T follicular helper cell (primary cell): ENCODE measurements at places on chromosomes 6 and 20.

- no peak for DNase-seq
Measured at GRCh38 chr20:8226106-8226505, 94.0 kb downstream of the PLCB1 start.

GRCh38 chr6:108589244-108589791 is 28.6 kb downstream of the FOXO3 start:
- DNase-seq: no peak

GRCh38 chr20:48563191-48563870 is 264.5 kb downstream of the PREX1 start:
- no peak for DNase-seq

DNA sequence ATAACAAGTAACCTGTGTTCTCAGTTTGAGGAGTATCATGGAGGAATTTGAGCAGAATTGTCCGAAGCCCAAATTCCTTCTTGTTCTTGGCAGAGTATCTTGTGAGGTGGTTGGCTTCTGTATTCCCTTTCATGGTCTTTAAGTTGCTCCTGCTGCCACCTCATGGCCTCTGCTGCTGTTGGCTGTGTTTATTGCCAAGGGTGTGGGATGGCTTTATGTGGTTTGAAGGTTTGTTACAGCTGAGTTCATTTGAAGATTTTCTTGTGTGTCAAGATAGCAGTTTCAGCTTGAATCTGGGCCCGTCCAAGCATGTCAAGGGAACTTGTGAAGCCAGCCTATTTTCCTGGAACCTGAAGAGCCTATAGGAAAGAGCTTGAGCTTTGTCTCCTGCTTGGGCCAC is 20.2 kb upstream of the TTK start:
- no peak for DNase-seq

- no peak for DNase-seq
Measured at GRCh38 chr6:27872642-27873020, 39.6 kb downstream of the OR2B2 start.

- DNase-seq: no peak
Measured at GRCh38 chr6:154767003-154767723, 33.9 kb downstream of the SCAF8 start.

DNA sequence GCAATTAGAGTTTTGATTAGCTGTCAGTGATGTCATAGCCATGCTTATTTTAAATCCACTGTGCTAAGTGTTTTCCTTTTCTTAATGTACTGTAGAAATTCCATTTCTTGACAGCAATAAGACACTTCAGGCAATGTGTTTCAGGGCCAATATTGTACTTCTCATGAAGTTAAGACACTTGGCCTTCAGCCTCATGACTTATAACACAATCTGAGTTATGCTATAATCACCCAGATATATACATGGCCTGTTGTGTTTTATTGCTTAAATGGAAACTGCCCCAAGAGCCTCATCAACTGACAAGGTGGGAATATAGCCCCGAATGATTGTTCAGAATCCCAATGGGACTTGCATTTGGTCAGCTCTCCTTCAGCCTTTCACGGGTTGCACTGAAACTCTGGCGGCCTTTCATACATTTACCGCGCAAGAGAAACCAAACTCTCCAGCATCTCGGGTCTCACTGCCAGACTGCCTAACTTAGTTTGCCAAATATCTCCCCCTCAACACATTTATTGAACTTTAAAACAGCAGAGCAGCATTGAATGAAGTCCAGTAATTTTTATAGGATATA is 44.2 kb upstream of the TBX18 start:
- DNase-seq: no peak

DNA sequence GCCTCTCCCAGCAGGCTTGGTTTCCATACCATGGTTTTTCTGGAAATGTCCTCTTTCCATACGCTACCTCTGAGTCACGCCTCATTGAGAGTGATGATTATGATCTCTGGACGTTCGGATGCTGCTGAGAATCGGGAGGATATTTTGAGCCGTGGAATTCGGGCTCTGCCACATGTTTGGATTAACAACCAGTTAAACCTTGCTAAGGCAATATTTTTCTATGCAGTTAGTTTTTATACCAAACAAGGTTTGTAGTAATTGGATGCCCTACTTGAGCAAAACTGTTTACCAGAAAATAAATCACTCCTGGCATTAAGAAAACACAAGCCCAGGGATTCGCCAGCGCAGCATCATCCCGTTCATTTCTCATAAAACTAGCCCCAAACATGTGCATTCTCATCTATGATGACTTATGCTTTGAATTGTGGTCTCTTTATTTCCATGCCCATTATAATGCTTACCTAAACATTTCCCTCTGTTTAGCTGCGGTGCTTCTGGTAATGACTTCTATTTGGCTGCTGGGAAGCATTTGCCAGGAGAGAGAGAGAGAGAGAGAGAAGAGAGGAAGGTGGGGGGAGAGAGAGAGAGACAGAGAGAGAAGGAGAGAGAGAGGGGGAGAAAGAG is 198.9 kb downstream of the CLIC5 start:
- no peak for DNase-seq

DNA sequence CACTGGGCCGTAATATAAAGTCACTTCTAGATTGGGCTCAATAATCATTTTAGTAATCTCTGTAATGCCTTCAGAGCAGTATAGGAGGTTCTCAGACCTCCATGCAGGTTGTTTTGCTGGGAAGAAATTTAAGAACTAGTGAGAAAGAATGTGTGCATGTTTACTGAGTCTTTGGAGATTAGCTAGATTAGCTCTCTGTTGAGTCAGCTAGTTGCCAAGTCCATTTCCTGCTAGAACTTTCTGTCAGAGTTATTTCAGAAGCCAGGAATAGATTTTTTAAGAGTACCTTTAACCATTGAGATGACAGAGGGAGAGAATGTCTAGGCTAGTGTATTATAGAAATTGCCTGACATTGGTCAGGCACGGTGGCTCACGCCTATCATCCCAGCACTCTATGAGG is 33.3 kb downstream of the ORC3 start:
- no peak for DNase-seq

DNA sequence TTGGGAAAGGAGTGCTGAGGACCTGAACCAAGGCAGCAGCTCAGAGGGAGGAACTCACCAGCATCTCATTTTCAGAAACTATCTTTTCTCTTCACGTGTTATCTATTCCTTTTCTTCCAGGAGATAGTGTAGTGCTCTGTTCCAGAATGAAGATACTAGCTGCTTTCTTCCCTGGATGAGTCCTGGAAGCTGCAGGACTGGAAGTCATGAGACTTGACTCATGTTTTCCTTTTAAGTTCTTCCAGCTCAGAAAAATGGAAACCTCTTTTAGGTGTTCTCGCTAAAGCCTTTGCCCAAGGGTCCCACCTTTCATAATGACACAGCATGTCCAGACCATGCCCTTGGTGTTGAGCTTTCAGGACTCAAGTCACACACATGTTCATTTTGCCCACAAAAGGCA is 106.7 kb downstream of the UNC5CL start:
- no peak for DNase-seq

- no peak for DNase-seq
Measured at GRCh38 chr6:17965397-17965796, 22.0 kb downstream of the KIF13A start.

GRCh38 chr20:62358171-62359042 is 8.7 kb downstream of the LAMA5 start:
- no peak for DNase-seq

- no peak for DNase-seq
Measured at GRCh38 chr6:134073161-134073560, 20.7 kb upstream of the SLC2A12 start.

- no peak for DNase-seq
Measured at GRCh38 chr20:20683481-20684321, 28.7 kb downstream of the RALGAPA2 start.

DNA sequence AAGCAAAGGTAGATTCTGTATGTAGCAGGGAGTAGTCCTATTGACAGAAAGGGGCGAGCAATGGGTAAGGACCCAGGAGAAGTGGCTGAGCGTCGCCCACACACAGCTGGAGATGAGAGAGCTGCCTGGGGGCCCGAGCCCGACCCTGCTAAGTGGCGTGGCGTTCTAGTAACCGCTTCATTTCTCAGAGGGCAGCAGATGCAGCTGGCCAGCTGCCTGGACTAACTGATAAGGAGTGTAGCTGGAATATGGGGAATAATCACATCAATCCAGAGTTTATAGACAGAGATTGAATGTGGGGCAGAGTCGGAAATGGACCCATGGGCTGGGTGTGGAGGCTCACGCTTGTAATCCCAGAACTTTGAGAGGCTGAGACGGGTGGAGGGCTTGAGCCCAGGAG is 64.4 kb downstream of the EZR start:
- no peak for DNase-seq

DNA sequence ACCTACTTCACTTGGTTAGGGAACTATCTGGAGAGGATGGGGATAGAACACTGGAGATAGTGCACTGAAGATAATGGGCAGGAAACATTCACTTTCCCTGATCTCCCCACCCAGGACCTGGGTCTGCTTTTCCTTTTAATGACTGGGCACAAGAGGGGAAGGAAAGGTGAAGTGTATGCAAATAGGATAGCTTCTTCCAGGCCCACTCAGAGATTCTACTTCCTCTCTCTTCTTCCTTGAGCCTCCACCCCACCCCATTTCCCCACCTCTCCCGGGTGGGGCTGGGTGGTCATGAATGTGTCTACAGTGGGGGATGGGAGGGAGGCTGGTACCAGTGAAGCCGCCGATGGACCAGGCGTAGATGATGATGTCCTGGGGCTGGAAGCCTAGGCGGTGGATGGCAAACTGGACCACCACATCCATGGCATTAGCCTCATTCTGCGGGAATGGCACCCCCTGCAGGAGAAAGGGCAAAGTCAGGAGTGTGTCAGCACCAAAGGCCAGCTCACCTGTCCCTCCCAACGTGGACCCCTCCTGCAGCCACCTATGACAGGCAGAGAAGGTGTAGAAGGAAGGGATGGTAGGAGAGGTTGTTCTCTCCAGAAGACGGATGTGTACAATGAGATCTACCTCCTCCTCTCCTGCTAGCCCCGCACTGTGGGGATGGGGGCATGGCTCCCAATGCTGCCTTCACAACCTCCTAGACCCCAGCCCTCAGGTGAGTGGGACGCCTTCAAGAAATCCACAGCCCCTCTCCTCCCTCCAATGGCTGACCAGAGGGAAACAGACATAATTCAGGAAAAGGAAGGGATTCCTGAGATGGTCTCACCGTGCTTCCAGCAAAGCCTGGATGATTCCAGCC is 8.6 kb upstream of the LY6G5C start:
- no peak for DNase-seq

- no peak for DNase-seq
Measured at GRCh38 chr6:9795880-9796279, 619.0 kb downstream of the TFAP2A start.

DNA sequence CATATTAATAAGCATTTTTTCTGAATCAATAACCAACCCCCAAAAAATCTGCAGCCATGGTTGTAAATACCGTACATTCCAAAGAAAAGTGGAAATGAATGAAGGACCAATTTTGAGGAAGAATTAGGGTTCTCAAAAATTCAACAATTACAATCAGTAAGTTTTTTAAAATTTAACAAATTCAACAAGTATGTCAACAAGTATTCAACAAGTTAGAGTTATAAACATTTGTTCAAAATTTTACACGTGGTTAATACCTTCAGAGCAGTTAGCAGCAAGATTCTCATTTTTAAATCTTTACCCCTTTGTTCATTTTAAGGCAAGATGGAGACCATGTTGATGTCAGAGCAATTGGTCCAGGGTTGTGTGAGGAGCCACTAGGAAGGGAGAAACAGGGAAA is 27.6 kb upstream of the ANKEF1 start:
- no peak for DNase-seq

- DNase-seq: peak; percentile 51
Measured at GRCh38 chr20:57346477-57346876, 4.6 kb upstream of the RAE1 start.

DNA sequence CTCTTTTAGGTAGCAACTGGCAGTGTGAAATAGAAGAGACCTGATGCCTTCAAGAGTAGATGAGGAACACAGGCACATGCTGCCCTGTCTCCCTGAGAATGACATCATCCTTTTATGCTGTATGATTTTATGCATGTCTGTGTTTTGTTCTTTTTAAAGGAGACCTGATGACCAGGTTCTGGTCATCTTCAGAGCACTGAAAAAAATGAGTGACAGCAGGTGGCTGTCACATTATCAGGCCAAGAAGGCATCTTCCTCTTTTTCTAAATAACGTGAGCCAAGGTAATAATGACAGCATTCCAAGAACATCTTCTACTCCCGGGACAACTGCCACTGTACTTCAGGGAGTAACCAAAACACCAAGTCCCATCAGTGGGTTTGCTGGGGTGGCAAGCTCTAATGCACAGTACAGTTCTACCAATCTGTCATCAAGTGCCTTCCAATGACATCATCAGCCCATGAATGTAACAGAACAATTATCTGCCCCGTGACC is 28.9 kb downstream of the CNKSR3 start:
- no peak for DNase-seq

GRCh38 chr6:159134701-159135364 is 34.4 kb upstream of the FNDC1 start:
- peak; percentile 64 for DNase-seq

DNA sequence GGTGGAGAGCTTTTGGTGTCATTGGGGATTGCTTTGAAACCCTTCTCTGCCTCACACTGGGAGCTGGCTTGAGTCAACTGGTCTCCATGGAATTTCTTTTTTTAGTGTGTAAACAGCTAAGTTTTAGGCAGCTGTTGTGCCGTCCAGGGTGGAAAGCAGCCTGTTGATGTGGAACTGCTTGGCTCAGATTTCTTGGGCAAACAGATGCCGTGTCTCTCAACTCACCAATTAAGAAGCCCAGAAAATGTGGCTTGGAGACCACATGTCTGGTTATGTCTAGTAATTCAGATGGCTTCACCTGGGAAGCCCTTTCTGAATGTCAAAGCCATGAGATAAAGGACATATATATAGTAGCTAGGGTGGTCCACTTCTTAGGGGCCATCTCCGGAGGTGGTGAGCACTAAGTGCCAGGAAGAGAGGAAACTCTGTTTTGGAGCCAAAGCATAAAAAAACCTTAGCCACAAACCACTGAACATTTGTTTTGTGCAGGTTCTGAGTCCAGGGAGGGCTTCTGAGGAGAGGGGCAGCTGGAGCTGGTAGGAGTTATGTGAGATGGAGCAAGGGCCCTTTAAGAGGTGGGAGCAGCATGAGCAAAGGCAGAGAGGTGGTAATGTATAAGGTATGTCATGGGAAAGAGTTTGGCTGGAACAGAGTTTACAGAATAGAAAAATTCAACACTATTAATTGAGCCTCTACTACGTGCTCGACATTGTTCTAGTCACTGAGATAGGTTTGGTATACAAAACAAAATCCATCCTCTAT is 31.2 kb downstream of the SRSF3 start:
- DNase-seq: no peak

DNA sequence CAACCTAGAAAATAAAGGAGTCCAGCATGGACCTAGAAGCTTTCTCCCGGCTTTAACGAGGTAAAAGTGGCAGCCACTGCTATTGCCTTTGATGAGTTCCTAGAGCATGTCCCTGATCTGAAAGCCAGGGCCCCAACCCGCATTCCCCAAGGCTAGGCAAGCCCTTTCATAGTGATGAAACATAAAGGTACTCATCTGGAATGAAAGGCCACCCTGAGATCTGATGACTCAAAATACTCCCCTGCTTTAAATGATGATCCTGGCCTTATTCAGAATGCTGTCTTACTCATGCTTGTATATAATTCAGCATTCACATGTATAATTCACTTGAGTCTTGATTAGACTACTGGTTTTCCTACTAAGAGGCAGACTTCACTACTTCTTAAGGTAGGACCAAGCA is 21.3 kb downstream of the TTPAL start:
- DNase-seq: no peak
